ENCODE measurements at places on chromosomes 7 and 10.
A peak's percentile ranks its signal among the peaks of the same experiment; 100 is the strongest.

DNA sequence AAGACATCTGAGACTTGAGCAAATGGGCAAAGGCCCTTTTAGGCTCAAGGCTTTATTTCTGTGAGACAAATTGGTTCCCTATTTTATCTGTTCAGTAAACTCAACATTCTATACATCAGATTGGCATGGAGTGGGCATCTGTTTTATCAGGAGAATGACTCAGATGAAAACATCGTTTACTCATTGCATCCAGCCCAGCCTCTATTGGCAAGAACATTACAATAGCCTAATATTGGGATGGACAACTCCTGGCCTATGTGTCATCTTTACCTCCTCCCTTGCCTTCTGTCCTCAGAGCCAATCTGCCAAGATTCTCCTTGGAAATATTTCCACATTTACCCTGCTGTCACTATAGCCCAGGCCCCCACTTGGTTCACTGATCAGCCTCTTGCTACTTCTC, 5.5 kb upstream of the BLNK start:
- DNase-seq, result no peak

- no peak for DNase-seq
Measured at GRCh38 chr7:92336662-92337340, 91.0 kb downstream of the ANKIB1 start.

GRCh38 chr7:133310232-133310862, 57.5 kb downstream of the EXOC4 start:
- no peak for DNase-seq

DNA sequence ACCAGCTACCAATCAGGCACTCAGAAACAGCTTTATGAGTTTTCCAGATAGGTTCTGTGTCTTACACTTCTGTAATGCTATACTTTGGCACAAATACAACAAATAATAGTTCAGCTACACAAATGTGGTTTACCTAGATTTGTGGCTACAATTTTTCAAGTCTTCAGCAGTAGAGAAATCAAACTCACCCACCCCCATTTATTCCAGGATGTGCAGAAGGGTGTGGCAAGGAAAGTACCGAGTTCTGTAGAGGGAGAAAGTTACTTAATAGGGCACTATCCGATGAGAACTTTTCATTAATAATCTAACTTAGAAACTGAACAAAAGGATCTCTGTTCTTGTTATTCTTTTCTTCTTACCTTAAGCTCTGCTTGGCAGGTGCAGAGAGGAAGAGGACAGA, 30.3 kb upstream of the ATP6V0A4 start:
- DNase-seq, result no peak

GRCh38 chr10:43115881-43116595, 22.2 kb upstream of the CSGALNACT2 start:
- no peak for DNase-seq

DNA sequence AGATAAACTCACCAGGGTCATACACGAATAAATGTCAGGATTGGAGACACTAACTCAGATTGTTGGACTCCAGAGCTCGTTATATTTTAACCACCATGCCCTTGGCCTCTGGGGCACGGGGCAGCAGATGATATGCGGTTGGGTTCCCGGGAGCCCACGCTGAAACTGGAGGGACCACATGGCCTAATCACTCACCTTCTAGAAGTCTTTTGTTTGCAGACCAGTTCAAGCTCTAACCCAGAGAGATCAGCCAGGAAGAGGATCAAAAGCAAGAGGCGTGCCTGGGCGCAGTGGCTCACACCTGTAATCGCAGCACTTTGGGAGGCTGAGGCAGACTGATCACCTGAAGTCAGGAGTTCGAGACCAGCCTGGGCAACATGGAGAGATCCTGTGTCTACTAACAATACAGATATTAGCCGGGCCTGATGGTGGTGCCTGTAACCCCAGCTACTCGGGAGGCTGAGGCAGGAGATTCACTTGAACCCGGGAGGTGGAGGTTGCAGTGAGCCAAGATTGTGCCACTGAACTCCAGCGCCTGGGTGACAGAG, 42.6 kb upstream of the ECHDC3 start:
- DNase-seq, result no peak

- no peak for DNase-seq
Measured at GRCh38 chr7:39429421-39429820, 136.8 kb upstream of the YAE1 start.

GRCh38 chr10:75511011-75511410, 79.6 kb downstream of the LRMDA start:
- DNase-seq, result no peak

GRCh38 chr10:21747809-21748208, 213.8 kb downstream of the MLLT10 start:
- no peak for DNase-seq

DNA sequence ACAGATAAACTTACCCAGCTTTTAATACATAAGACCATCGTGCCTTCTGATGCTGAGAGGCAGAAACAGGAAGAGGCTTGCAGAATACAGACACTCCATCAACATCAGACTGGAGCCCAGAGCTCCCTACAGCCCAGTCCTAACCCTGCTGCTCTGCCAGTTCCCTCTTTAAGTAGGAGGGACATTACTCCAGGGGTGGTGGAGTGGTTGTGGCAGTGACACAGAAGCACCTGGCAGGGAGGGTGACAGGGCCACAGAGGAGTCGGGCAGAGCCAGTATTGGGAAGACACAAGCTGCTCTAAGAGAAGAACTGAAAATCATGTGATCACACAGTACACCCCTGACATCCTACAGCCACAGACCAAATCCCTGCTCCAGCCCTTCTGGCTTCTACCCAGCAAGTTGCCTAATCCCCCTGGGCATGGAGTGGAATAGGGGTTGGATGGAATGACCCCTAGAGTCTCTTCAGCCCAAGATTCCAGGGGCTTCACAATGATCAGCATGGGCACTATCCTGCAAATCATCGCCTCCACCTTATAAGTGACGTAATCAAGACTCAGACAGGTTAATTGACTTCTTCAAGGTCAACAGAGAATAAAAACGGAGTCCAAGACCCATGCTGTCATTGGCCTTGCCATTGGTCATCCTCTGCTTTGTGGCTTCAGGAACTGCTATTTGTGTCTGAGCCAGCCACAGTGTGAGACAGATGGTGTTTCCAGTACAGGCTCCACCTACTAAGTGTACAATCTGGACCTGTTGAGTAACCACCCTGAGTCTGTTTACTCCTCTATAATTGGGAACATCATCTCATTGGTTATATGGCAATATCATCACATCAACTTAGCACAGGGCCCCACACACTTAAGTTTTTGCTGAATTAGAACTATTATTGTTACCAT, 61.1 kb upstream of the ZMIZ1 start:
- no peak for DNase-seq

- DNase-seq, result peak; percentile 34
Measured at GRCh38 chr7:1192171-1192676, 32.2 kb upstream of the ZFAND2A start.

GRCh38 chr10:36476399-36476798, 649.0 kb upstream of the ANKRD30A start:
- DNase-seq, result no peak

DNA sequence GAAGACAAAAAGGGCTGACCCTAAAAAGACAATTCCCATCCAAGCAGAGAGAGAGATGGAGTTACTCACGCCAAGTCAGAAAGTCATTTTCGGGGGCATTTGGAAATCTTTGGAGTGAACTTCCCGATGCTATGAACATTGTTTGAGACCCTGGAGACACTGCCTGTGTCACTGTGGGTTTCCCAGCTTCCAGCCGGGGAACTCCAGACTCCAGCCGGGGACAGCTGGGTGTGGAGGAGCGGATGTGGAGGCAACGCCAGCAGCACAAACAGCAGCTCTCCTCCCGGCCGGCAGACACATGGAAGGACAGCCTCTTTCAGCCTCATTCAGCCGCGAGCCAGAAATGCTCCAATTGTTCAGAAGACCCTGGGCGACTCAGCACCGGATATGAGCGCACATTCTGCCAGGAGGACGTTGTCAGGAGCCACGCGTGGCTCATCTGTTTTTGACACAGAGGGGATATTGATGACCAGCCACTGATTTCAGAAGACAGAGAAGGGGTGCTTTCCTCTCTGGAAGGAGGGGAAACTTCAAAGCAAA, 97.6 kb downstream of the PRPF18 start:
- no peak for DNase-seq

- DNase-seq, result no peak
Measured at GRCh38 chr10:51031950-51032349, 42.3 kb upstream of the PRKG1 start.

GRCh38 chr7:81600608-81601007, 169.2 kb downstream of the HGF start:
- DNase-seq, result no peak

DNA sequence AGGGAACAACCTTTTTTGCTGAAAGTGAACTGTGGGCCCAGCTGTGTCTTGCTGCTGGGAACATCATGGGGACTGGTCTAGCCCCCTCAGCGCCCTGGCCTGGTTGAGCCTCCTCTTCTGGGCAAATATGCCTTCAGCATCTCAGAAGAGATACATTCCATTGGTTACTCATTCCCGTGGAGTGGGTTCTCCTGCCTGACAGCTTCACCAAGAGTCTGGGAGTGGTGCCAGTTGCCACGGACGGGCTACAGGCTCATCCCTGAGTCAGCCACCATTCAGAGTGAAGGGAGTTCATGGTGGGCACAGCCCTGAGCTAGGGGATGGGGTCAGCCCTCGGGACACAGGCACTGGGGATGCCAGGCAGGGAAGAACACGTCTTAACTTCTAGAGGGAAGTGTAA, 81.9 kb downstream of the RAMP3 start:
- DNase-seq, result no peak

DNA sequence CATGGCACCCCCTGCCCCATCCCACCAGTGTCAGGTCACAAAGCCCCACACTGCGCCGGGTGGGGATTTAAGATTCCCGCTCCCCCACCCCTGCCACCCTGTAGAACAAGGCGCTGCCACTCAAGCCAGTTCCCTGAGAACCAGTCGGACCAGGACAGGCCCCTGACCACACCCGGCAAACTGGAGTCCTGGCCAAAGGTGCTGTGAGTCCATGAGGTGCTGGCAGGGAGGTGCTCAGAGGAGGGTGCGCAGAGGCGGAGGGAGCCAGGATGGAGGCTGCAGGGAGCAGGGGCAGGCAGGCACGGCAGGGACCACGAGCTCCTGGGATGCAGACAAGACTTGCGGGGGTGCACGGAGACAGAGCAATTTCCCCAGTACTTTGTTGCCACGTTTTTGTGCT, 19.7 kb upstream of the GDI2 start:
- DNase-seq, result no peak

GRCh38 chr10:27537787-27538186, 33.7 kb downstream of the RAB18 start:
- DNase-seq, result no peak

DNA sequence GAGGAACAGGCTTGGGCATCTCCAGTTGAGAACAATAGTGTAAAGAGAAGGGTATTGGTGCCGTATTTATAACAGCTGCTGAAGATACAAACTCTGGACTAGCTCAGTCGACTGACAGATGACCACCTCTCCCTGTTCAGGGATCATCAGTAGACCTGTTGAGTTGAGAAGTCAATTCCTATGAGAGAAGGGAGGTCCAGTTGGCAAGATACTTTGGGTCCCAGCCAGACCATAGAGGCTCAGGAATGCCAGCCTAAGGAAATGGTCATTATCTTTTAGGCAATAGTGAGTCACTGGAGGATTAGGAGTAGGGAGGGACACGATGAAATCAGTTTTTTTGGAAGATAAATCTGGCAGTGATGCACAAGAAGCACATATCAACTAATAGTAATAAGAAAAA, 202.9 kb downstream of the TRIL start:
- no peak for DNase-seq

DNA sequence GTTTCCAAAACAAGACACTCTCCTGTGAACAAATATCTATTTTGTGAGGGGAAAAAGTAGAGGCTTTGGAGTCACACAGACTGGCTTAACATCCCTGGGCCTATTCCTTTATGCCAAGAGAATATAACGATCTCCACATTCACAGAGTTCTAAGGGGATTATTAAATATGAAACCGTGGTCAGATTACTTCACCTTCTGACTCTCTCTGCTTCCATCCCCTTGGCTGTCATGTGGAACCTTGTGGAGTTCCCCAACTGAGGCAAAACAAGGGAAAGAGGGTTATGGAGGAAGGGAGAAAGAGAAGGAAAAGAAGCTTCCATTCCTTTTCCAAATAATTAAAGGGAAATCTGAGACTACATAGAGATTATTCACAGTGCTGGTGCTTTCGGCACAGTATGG, 55.5 kb upstream of the ATP6V0A4 start:
- DNase-seq, result no peak

DNA sequence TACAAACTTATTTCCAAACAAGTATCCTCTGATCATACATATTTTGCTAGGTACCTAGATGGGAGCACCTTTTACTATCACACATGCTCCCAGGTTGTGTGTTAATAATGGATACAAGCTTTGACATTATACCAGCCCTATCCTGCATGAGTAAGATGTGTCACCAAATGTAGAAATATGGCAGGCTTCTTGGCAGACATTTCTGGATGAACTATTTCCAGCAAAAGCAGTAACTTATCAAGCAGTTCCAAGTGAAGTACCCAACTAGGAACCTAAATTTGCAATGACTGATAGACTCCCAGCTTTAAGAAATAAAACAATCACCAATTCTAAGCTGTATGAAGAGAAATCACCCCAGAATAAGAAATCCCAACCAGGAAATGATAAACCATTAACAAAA, 103.7 kb upstream of the TMEM72 start:
- DNase-seq, result no peak

DNA sequence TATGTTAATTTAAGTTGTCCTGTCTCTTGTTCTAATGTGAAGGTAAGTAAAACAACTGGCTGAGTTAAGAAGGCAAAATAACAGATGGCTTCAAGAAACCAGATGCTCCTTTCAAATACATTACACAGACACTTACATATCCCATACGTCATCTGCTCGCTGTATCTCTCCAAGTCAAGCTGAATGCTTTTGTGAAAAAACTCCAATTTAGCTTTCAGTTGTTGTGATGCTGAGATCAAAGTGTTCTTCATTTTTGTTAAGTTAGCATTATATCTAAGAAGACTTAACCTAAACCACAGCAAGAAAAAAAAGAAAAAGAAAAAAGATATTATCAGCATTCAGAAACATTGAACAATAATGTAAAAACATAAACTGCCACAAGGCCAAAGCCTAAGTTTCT, 18.5 kb upstream of the ERLIN1 start:
- DNase-seq, result no peak

DNA sequence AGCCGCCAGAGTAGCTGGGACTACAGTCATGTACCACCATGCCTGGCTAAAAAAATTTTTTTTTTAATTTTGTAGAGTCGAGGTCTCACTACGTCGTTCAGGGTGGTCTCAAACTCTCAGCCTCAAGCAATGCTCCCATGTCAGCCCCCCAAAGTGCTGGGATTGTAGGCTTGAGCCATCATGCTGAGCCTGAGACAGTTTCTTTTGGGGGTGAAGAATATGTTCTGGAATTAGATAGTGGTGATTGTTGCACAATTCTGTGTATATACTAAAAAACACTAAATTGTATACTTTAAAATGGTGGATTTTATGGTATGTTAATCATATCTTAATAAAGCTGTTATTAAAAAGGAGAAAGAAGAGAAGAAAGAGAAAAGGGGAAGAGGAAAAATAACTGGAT, 1.5 kb downstream of the CUZD1 start:
- no peak for DNase-seq

All from T-helper 2 cell treated with Interferon-gamma antibody and Interleukin-4, amounts not matched to agents 5 μg/mL and 100 μg/mL, for 36 hours (primary cell).